Stimulated activated CD8-positive, alpha-beta memory T cell treated with anti-CD3 and anti-CD28 coated beads, Interleukin-2, amount 100 ng/mL, for 1 hour (primary cell): ENCODE measurements at places on chromosomes 16 and 17.

DNA sequence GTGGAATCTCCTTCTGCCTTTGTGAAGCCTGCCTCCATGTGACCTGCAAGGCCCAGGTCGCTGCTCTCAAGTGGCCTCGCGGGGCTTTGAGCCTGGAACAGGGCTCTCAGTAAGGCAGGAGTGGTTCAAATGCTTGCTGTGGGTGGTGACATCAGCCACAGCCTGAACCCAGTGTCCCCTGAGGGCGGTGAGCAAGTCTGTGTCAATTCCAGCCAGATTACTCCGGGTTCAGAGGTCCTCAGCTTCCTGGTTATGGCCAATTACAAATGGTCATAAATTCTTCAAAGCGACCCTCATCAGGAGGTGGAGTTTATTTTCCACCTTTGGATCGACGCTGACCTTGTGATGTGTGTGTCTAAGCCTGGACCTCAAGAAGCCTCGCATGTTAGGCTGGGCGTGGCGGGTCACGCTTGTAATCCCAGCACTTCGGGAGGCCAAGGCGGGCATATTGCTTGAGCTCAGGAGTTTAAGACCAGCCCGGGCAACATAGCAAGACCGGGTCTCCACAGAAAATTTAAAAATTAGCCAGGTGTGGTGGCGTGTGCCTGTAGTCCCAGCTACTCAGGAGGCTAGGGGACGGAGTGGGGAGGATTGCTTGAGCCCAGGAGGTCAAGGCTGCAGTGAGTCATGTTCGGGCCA is 17.3 kb downstream of the LGALS3BP start:
- DNase-seq = no peak

GRCh38 chr16:82224821-82225220 is 54.8 kb upstream of the MPHOSPH6 start:
- no peak for DNase-seq

- DNase-seq = no peak
Observed at GRCh38 chr17:29291163-29291752, 2.7 kb downstream of the NUFIP2 start.

DNA sequence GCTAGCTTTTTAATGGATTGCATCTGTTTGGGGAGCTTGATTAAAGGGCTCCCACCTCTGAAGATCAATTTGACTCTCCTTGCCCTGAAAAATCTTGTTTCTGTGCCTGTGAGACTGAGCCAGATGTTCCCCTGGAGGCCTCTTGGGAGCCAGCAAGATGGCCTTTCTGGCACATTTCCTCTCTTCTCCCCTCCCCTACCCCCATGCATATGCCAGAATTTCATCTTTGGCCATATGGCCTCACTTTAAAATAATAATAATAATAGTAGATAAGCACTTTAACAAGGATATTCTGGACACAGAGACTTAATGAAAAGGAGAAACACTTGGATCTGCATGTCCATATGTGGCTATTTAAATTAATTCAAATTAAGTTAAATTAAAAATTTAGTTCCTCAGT is 144.1 kb upstream of the CES5A start:
- no peak for DNase-seq

- DNase-seq = no peak
Observed at GRCh38 chr17:1977583-1978395, 47.3 kb downstream of the RTN4RL1 start.

GRCh38 chr17:46744441-46744840 is 74.1 kb downstream of the WNT3 start:
- DNase-seq = no peak
